ENCODE measurements at places on chromosomes 4 and X.

GRCh38 chr4:89277412-89277811 is 30.2 kb downstream of the GPRIN3 start:
- DNase-seq = no peak

DNA sequence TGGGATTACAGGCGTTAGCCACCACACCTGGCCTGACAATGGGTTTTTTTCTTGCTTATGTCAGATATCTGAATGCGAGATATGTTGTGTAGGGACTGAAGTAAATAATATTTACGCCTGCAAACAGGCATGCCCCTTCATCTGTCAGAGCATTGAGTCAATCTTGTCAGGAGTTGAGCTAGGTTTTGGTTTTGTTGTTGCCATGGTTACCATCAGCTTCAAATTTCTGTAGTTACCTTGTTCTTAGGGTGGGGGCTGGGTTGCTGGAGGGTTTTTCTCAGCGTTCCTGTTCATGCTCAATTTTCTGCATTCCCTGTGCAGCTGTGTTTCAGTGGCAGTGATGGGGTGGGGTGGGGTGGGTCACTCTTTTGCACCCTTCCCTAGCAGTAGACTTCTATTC is 14.5 kb downstream of the MRPL1 start:
- no peak for DNase-seq

GRCh38 chr4:153402366-153402765 is 57.9 kb downstream of the MND1 start:
- no peak for DNase-seq

DNA sequence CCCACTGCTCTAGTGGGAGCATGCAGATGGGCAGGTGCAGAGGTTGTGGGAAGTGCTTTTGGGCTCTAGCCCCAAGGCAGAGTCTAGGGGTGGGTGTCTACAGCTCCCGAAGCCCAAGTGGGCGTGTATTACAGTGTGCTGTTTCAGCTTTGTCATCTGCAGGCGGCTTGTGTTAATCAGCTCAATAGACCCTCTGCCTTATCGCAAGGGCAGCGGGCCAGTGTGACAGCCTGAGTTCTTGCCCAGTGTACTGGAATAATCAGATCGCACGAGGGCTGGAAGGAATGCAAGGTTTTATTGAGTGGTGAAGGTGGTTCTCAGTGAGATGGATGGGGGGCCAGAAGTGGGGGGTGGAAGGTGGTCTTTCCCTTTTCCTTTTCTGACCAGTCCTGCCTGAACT is 529.4 kb upstream of the AMOT start:
- no peak for DNase-seq

GRCh38 chrX:15204130-15204751 is 65.6 kb downstream of the ASB9 start:
- DNase-seq = no peak

- DNase-seq = no peak
These were observed 1.0 kb upstream of the PGRMC1 start for GRCh38 chrX:119235051-119235511.

DNA sequence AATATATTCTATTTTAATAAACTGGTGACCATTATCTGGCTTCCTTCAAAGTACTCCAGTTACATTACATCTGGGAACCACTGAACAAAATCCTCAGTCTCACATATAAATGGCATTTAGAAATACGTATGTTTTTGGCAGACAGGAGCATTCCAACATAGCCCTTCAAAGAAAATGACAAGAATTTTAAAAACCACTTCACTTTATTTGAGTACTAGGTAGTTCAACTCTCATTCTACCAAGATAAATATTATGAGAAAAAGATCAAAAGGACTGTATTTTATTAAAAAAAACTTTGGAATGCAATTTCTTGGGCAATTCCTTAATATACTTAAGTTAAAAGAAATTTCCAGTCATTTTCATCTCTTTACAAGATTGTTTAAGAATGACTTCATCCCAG is 17.6 kb downstream of the TNIP3 start:
- DNase-seq = no peak

- DNase-seq = no peak
These were observed 341 bp upstream of the PRPS2 start for GRCh38 chrX:12790885-12791256.

GRCh38 chr4:102247041-102247440 is 98.2 kb downstream of the SLC39A8 start:
- no peak for DNase-seq

GRCh38 chr4:78610546-78611214 is 59.1 kb downstream of the ANXA3 start:
- peak; percentile 19 for DNase-seq

- DNase-seq = no peak
These were observed 120.5 kb upstream of the C1GALT1C1 start for GRCh38 chrX:120750381-120750780.

- no peak for DNase-seq
These were observed 568 bp downstream of the FHDC1 start for GRCh38 chr4:152936446-152937335.

- DNase-seq = no peak
These were observed 691.9 kb downstream of the TECRL start for GRCh38 chr4:63717384-63717783.

- DNase-seq = no peak
These were observed 826.1 kb downstream of the STPG2 start for GRCh38 chr4:97317201-97317600.

- no peak for DNase-seq
These were observed 70.6 kb downstream of the PPP2R2C start for GRCh38 chr4:6401797-6402196.

DNA sequence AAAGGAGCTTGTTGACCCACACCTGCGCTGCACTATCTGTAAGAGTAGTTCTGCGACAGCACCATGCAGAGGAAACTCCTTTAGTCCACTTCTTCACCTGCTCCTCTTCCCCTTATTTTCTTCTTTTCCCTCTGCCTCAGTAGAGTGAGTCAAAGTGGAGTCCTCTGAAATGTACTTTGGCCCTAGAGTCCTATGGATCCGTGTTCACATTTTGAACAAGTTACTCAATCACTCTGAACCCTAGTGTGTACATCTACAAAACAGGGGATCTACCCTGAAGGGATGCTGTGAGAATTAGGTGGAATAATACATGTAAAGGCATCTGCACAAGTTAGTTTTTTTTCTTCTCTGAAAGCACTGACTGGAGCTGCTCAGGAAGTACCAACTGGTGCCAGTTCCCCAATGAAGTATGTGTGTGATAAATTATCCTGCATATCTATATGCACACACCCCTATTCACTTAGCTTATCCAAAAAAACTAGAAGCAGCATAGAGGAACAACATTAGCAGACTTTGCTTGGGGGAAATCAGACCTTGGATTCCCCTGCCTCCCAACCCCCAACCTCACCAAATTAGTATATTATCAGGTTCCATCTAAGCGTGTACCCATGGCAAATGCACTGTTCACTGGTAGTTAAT is 118.5 kb upstream of the FAM9C start:
- no peak for DNase-seq

GRCh38 chrX:40521868-40522450 is 58.8 kb upstream of the ATP6AP2 start:
- DNase-seq = no peak

GRCh38 chr4:184857441-184858121 is 31.8 kb upstream of the ACSL1 start:
- no peak for DNase-seq

DNA sequence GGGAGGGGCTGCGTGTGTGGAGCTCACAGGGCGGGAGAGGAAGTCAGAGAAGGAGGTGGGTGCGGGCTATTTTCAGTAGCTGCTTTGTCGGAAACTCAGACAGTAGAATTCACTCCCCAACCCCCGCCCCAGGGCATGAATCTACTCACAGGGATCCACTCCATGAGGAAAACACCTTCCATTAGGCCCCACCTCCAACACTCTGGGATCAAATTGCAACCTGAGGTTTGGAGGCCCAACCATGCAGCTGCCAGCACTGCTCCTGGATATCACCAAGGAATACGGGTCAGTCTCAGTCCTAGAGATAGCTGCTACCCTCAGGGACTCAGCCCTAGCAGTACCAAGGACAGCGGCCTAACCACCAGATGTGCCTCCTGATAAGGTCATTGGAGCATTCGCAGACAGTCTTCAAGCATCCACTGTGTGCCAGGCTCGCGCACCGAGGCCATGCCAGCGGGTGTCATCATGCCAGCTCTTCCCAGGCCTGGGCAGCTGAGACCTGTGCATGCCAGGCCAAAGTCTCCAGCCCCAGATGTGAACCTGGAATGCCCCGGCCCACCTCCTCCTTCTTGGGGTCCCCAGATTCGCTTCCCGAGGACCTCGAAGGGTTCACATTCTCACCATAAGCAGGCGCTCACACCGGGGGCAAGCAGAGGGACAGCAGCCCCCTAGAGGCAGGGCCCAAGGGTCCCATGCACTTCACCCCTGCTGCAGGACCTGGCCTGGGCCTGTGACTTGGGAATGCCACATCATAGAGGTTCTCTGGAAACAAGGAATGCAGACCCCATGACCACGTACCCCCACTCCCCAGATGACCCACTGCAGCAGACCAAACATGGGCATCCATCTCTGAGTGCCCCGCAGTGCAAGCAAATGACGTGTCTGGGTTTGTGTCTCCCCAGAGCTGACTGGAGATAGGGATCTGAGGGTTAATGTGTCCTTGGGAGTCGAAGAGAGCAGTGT is 102.3 kb downstream of the ADRA2C start:
- no peak for DNase-seq

DNA sequence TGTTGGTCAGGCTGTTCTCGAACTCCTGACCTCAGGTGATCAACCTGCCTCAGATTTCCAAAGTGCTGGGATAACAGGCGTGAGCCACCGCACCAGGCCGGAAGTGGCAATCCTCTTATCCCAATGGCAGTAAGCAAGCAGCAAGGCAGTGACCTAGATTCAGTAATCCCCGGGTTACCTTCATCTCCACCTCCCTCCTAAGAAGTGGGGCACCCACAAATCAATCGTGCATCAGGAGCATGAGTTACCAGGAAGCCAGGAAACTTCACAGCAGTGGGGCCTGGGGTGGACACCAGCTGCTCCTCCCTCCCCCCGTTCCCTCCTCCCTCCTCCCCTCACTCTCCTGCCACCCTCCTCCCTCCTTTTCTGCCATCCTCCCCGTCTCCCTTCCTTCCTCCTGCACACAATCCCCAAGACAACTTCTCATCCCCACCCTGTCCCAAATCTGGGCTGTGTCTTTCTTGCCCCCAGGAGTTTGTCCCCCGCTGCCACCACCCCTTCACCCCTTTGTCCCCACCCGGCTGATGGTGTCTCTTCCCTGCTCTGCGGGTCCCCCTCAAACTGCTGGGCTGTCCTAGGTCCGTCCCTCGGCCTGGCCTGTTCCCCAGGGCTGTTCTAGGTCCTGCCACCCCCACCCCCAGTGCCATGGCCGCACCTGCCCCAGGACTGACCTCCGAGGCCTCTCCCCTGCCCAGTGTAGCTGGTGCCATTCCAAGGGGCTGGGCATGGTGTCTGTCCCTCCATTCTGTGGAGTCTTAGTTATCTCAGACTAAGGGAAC is 2.2 kb downstream of the PDE6B start:
- no peak for DNase-seq

DNA sequence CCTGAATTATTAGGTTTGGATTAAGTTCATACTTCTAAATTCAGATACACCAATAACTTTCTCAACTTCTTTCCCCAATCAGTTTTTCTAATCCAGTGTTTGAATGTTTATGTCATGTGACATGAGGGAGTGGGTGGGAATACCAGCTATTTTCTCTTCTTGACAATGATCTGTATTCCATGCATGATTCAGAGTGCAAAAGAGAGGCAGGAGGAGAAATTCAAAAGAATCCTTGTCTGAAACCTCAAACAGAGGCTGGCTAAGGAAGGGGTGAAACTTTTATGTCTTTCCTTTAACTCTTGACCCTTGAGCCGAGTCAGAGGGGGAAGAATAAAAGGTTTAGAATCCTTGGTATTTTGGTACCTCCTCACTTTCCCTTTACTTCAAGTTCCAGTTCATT is 544.7 kb downstream of the SPRY1 start:
- no peak for DNase-seq

DNA sequence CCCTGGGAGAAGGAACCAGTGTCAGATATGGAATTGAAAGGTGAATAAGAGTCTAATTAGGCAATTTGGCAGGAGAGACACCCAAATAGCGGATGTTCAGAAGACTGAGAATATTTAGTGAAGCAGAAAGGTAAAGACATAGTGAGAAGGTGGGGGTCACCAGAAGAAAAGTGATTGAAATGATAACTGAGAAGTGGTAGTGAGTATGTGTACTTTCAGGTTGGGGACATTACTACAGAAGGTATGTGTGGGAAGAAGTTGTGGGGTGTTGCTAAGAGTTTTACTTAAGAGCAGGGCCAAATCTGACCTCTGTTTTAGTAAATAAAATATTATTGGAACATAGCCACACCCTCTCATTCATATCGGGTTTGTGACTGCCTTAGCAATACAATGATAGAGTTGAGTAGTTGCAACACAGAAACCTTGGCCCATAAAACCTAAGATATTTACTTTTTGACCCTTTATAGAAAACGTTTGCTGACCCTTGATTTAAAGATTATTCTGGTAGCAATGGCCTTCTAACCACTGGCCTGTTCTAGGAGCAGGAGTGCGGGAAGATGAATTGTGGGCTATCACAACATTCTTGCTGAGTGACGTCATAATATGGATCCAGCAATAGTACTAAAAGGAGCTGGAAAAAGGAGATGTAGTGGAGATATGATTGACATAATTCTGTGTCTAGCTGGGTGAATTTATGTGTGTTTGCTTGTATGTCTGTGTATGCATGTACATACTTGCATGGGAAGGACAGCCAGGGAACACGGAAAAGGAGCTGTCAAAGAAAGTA is 115.3 kb downstream of the HS3ST1 start:
- no peak for DNase-seq

DNA sequence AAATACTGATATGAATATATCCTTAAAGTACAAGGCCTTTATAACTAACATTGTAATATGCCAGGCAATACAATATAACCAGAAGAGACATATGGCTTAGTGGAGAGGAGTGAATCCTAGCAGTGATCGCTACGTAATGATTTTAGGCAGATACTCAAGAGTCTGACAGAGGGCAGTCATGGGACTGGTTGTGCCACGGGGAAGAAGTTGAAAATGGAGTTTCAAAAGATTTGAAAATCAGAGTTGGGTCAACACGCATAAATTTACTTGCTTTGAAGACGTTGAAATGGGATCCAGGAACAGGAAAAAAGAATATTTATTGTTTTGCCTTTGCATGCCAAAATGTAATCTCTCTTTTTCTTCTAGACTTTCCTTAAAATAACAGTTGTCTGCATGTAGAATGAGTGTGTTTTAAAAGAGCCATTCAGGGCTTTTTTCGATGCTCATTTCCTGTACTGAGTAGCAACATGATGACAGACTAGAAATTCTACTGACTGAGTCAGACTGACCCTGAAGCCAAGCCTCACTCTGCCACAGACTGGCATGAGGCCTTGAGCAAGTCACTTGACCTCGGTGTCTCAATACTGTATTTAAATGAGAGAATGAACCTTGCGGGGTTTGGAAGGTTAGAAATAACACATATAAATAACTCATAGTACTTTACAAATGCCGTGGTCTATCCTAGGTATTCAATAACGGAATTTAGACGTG is 8.1 kb upstream of the SMS start:
- DNase-seq = no peak

GRCh38 chrX:50475208-50475607 is 4.6 kb upstream of the DGKK start:
- no peak for DNase-seq

All from CD4-positive, alpha-beta T cell treated with Interleukin-6 at 100 ng/mL for 8 hours (primary cell).